Kidney tubule cell (primary cell): ENCODE measurements at places on chromosomes 16 and 17.

GRCh38 chr16:12675046-12675445, 128.6 kb downstream of the CPPED1 start:
- DNase-seq, result no peak

- no peak for DNase-seq
These were observed 5.2 kb downstream of the SLFN11 start for GRCh38 chr17:35368081-35368830.

- DNase-seq, result peak; percentile 59
These were observed 103.1 kb downstream of the STX8 start for GRCh38 chr17:9472541-9472940.

- DNase-seq, result no peak
These were observed 19.7 kb downstream of the CIITA start for GRCh38 chr16:10896723-10897122.

DNA sequence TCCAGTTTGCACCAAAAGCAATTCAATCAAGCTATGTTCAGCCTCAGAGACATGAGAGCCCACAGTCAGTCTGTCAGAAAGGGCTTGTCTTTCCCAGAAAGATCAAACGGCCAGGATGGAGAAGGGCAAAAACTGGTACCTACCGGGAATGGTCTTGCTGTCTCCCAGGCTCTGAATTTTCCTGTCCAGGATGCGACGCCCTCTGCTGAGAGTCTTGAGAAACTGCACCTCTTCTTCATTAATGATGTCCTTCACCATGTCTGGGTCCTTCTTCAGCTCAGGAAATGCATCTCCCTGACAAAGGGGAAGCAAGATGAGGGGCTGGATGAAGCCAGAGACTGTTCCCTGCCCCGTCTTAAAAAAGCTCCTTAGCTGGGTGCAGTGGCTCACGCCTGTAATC, 15.8 kb upstream of the EXOSC6 start:
- DNase-seq, result peak; percentile 64

DNA sequence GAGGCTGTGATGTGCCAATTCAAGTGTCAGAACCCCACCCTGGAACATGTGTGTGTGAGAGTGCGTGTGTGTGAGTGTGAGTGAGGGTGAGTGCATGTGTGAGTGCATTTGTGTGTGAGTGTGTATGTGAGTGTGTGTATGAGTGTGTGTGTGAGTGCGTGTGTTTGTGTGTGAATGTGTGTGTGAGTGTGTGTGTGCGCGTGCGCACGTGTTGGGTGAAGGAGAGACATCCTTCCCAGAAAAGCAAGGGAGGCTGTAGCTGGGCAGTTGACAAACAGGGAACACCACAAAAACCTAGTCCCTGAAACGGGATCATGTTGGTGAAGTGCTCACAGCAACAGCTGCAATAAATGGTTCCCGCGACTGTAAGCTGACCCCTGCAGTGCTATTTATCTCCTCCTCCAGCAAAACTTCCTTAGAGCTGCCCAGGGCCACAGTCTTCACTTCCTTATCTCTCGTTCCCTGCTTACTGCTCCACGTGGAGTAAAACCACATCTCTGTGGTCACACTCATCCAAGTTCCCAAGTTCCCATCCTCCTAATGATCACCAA, 40.1 kb upstream of the RPL38 start:
- no peak for DNase-seq

- no peak for DNase-seq
These were observed 30.5 kb upstream of the C1QL1 start for GRCh38 chr17:44998646-44999045.

GRCh38 chr17:40884708-40885512, at the start of gene KRT20:
Gene KRT20 (minus strand): TSS chr17:40885242. CDS start chr17:40885185, 57 bp downstream.
- no peak for DNase-seq

DNA sequence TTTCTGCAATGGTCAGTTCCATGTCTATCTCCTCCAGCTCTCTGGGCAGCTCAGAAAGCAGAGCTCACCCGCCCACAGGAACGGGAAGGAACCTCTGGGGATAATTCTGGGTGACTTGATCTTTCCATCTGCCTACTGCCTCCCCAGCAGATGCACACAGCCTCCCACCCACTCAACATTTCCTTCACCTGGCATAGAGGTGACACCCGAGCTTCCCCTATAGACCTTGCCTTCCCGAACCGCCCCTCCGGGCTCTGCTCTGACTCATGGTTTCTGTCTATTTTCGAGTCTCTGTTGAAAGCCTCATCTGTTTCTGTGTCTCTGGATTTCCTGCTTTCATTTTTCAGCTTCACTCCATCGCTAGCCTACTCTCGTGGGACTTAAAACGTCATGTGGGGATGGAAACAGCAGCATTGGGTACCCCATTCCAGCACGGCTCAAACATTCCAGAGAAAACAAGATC, 11.4 kb downstream of the GGA3 start:
- peak; percentile 64 for DNase-seq
